ENCODE measurements at places on chromosomes 4 and X.
A peak's percentile ranks its signal among the peaks of the same experiment; 100 is the strongest.

DNA sequence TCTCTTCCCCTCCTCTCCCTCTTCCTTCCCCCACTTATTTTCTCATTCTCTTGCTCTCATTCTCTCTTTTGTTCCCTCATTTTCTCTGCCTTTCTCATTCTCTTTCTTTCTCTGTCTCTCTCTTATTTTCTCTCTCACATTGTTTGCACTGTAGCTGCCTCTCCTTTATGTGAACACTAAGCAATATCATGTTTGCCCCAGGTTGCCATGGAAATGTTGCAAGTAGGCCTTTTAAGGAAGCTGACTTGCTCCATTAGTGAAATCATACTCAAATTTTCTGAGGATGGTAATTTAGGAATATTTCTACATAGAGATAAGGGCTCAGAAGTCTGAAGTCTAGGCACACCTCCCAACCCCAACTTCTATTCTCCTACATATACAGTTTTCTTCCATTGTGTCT lies 130.1 kb downstream of the EDA start:
- no peak for DNase-seq

DNA sequence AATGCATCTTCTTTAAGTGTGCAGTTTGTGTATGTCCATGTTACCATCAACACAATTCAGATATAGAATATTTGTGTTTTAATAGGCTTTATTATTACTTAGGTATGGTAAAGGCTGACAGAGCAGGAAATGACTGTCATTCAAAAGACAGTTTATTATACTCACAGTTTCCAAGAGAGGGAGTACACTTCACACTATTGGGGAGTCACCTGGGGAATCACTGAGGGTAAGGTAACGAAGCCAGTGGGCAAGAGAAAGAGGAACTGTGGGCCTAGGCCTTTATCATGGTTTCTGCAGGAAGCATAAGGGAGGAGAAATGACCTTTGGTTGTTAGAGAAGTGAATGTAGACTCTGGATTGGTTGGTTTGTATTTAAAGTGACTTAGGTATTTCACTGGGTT lies 235.1 kb upstream of the HCCS start:
- no peak for DNase-seq

DNA sequence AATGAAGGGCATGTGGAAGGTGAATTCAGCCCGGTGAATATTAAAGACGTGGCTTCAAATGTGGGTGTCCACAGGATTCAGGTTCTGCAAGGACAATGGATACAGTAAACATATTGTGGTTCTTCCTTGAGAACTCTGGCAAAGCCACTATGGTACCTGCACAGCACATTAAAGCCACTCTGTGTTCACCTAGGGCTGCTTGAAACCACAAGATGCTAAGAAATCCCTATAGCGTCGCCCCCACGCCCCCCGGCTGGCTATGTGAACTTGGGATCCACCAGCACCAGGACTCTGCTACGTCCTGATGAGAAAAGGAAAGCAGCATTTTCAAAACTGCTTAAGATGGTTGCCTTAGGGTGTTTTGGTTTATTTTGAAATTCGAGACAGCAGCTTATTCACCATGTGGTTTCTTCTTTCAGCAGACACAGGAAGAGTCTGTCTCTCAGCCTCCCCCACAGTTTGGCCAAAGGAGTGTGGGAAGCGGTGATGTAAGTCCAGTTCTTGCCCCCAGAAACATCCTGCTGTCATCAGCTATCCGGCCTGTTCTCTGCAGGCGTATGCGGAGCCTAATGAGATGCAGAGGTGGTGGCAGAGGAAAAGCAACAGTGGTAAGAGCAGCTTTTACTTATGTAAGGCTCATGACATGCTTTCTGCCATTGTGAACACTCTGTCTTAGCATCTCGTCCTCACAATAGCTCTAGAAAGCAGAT lies 111.5 kb downstream of the AFAP1 start:
- DNase-seq = no peak

DNA sequence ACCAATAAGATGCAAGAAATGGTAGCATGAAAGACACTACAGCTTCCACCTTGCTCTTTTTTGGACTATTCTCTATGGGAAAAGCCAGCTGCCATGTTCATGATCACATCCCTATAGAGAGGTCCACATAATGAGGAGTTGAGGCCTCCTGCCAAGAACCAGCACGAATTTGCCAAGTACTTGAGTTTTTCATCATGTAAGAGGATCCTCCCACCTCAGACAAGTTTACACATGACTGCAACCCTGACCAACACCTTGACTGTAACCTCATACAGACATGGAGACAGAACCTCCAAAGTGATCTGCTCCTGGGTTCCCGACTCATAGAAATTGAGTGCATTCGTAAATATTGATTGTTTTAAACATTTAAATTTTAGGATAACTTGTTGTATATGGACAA lies 135.2 kb upstream of the TSPAN5 start:
- DNase-seq = no peak

DNA sequence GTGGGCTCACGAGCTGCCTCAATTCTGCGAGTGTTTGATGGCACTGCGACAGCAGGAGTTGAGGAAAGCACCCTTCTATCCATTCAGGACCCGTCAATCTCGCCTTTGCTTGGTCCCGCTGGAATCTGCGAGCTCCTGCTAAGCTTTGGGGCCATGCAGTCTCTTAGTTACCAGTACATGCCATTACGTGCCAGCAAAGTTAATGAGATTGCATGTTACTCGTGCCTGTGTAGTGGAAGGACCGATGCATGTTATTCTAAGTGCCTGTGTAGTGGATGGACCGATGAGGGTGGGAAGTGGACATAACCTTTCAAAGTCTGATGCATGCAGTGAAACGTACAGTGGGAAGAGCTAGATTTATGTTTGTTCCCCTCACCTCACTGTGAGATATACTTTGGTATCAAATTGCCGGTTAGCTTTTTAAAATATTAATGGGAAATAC lies 569 bp downstream of the RPS3A start:
- peak; percentile 22 for DNase-seq

DNA sequence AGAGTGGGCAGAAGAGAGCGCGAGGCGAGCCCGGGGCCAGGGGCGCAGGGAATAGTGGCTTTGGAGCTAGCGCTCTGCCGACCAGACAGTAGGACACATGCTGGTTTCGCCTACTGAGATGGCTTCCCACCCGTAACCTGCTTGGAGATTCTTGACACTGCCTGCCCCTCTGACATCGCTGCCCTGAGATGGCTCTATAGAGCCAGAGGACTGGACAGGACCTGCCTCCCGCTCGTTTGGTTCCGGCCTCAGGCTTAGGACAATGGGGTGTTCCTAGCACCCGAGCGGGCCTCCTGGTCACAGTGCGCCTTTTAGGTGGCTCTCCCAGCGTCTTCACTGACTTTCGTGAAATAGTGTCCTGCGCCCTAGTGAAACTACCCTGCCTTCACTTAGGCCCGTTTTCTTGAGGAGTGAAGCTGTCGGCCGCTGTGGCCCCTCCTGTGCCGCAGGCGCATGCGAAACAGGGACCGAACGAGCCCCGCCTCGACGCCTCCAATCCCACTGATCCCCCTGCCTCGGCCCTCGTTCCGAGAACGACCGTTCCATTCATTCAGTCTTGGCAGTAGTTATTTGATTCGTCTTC lies 608 bp downstream of the TAF1 start:
- peak; percentile 4 for DNase-seq

DNA sequence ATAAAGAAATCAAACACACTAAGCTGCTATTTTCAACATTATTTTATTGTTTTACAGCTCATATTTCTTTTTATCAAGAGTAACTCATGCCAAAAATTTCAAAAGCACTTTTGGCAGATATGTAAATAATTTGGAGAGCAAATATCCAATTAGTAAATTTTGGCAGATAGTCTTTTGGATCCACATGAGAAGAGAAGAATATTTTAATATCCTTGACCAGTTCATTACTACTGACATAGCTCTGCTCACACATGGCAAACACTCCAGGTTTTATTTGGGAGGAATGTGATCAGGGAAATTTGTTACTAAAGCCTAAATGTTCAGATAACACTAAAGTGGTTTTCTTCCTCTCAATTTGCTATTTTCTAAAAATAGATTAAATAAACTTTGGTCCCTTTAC lies 1054.3 kb downstream of the FAT4 start:
- DNase-seq = no peak

- no peak for DNase-seq
These were observed 324.1 kb downstream of the TLL1 start for GRCh38 chr4:166197166-166197565.

- peak; percentile 31 for DNase-seq
These were observed 33.7 kb upstream of the FGF13 start for GRCh38 chrX:138745196-138745595.

DNA sequence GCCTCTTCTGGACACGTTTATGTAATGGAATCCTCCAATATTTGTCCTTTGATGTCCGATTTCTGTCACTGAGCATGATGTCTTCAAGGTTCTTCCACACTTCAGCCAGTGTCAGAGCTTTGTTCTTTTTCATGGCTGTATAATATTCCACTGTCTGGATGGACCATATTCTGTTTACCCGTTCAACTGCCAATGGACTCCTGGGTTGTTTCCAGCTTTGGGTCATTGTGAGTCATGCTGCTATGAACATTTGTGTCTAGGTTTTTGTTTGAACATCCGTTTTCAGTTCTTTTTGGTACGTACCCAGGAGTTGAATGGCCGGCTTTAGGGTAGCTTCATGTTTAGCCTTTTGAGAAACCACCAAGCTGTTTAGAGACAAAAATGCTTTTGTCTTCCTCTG lies 93.2 kb downstream of the SHOX start:
- DNase-seq = no peak

GRCh38 chr4:184282895-184283654 lies 65.4 kb upstream of the ENPP6 start:
- DNase-seq = no peak

DNA sequence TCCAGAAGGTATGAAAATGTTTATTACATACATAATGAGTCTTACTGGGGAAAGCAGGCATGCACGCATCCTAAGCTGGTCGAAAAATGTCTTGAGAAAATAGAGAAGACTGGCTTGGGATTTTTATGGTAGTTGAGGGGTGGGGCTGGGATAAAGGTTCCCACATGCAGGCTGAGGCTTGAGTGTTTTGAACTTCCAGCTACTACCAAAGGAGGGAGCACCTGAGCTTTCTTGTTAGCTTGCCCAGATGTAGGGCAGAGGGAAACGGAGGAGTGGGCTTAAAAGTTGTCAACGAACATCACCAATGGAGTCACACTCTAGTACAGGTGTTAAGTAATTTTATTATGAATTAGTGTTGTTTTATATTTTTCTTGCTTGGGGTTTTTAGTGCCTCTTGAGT lies 39.6 kb upstream of the SRPX start:
- peak; percentile 45 for DNase-seq

DNA sequence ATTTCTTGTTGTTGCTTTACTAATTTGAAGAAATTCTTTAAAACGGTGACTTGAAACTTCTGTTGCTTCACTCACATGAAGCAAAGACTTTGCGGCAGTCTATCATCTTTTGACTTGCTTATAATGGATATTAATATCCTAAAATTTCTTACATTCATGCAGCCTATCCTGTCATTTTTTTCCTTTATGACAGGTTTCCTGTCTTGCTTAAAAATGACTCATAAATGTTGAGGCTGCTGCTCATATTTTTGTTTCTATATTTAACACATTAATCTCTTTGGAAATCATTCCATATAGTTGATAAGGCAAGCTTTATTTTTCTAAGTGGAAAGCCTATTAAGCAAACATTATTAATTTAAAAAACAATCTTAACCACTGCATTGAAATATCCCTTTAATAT lies 176.6 kb upstream of the GALNTL6 start:
- no peak for DNase-seq

DNA sequence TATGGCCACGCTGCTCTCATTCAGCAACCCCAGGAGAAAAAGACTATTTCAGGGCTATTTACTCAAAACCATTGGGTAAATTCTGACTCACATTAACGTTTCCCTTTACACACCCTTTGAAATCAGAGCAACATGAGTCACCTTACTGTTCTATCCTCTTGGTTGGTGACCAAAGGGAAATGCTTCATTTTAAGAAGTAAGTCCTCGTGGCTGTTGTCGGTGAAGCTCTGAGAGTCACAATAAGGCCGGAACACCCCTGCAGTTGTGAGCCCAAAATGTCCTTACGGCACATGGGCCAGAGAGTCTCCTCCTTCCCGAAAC lies 56.3 kb upstream of the SPRY1 start:
- peak; percentile 8 for DNase-seq

GRCh38 chrX:15737959-15738902 lies at the start of gene CA5B:
Gene CA5B (plus strand): TSS chrX:15738270. CDS start chrX:15750024, 11,754 bp downstream.
- peak; percentile 82 for DNase-seq

All from ACHN (cell line).